ENCODE measurements at places on chromosomes 13 and 19.

DNA sequence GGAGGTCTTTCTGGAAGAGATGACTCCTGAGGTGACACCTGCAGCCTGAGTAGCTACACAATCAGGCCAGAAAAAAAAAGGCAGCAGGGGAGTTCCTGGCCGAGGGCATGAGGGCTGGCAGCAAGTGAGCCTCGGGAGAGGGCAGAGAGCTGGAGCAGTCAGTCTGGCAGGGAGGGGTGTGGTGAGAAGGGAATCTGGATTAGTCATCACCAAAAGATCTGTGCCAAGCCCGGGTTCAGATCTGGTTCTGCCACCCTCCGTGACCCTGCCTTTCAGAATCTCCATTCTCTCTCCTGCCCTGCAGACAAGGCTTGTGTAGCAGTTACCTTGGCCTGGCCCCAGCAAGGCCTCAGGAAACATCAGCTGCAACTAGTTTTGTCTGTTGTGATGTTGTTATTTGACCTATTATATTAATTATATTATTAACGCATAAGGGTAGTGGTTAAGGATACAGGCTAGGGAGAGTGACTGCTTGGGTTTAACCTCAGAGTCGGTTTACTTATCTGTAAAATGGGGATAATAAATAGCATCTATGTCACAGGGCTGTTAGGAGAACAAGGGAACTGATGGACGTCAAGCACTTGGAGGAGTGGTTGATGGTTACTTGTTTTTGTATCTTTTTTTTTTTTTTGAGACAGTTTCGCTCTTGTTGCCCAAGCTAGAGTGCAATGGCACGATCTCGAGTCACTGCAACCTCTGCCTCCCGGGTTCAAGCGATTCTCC lies 2.7 kb upstream of the CAPNS1 start:
- peak; percentile 80 for DNase-seq

- DNase-seq, result no peak
Measured at GRCh38 chr19:48478339-48479256, 9.4 kb downstream of the CYTH2 start.

DNA sequence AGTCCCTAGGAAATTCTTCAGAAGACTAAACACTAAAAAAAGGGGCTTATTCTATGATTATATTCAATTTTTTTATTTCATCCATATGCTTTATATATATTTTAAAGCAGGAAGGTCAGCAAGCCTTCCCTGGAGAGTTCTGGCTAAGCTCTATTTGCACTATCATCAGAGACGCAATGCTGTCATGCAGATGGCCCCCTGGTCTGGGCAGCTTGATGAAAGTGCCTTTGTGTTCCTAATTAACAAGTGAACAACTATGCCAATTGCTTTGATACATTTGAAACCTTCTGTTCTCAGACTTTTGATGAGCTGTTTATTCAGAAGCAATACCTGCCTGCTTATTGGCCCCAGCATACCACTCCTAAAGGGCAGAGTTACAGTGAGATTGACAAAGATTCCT lies 1344.6 kb downstream of the OLFM4 start:
- no peak for DNase-seq

DNA sequence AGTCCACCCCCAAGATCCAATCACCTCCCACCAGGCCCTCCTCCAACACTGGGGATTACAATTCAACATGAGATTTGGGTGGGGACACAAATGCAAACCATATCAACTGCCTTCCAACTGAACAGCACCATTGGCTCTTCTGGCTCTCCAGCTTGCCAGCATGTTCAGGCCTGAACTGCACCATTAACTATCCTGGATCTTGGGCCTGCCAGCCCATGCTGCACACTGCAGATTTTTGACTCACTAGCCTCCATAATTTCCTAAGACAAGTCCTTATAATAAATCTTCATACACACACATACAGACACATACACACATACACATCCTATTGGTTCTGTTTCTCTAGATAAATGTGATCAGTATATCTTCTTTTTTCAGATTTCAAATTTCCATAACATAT lies 737.1 kb upstream of the SPRY2 start:
- DNase-seq, result no peak

GRCh38 chr19:46985542-46986415 lies 33.9 kb upstream of the NPAS1 start:
- no peak for DNase-seq

All from AG10803 (cell line).